ENCODE measurements at places on chromosomes 16 and 17. TPM values are rescaled to one million over a fixed set of nuclear protein-coding genes. Genes with fewer than 3 reads are reported as not detected.

The TMEM238L gene
- total RNA-seq: not detected

The GPR142 gene
- not detected for total RNA-seq

The STAT5A gene
- total RNA-seq: 18.7 TPM

The PLCG2 gene
- total RNA-seq: 1.8 TPM

The ATP2A3 gene
- total RNA-seq: 0.80 TPM

The ACSM5 gene
- 0.91 TPM for total RNA-seq

The TP53TG3B gene
- 3.4 TPM for total RNA-seq

Data from Daoy (cell line).